ENCODE measurements at places on chromosomes 1 and 21. TPM values are rescaled to one million over a fixed set of nuclear protein-coding genes. Genes with fewer than 3 reads are reported as not detected.

Gene LORICRIN
- total RNA-seq, result not detected

Gene KCNJ9
- not detected for total RNA-seq

Gene SLC37A1
- 193 TPM for total RNA-seq

Gene ANGPTL1
- total RNA-seq, result 17.0 TPM

Gene S100A14
- total RNA-seq, result 391 TPM

Gene UBE2J2
- total RNA-seq, result 61.1 TPM

Measured in Peyer's patch (tissue), 4 donors.